ENCODE measurements at places on chromosomes 7 and 10.
A peak's percentile ranks its signal among the peaks of the same experiment; 100 is the strongest.

- no peak for DNase-seq
Measured at GRCh38 chr10:16408379-16408778, 28.4 kb upstream of the PTER start.

DNA sequence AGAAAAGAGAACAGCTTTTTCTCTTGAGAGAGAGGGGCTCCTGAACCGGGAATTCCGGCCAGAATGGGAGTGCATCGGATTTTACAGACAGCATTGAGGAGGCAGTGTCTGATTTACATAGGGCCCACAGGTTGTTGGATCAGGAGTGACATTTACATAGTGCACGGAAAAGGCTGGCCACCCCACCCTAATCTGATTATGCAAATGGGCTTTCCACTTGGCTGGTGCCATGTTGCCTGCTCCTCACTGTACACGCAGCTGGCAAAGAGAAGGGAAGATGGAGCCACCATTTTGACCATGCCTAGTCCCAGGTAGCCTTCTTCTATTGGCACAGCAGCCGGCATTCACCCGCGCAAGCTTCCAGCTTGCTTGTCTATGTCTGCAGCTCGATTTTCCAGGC is 77.5 kb upstream of the FAM171A1 start:
- no peak for DNase-seq

GRCh38 chr7:114084472-114085312 is 165.9 kb upstream of the PPP1R3A start:
- DNase-seq: peak; percentile 75

GRCh38 chr7:118753479-118753878 is 529.0 kb downstream of the ANKRD7 start:
- no peak for DNase-seq

DNA sequence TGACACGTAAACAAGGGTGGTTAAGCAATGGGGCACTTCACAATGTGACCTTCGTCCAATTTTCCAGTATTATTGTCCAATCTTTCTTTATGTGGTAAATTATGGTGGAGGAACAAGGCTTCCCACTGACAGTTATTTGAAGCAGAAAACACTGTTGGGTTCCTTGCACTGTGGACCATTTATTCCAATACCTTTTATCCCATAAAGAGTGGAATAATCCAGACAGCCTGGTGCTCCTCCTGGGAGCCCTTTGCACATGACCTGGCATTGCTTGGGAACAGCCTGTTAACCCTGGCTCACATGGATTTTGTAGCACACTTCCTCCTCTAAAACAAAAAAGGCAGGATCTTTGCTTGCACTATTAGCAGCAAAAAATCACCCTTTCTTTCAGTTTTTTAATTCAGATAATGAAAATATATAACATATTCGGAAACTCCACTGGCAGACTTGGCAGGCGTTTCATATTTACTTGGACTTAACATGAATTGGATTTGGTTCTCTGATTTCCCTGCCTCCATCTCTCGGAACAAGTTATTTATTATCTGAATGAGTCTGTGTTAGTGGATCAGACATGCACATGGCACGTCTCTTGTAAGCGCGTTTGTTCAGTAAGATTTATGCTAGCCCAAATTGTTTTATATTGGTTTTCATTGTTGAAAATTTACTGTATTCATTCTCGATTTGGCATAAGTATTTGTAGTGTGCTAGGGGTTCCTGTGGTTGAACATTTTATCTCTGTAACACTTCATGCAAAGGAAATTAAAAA is 59.3 kb downstream of the BMPER start:
- DNase-seq: no peak

- no peak for DNase-seq
Measured at GRCh38 chr10:106502641-106503040, 661.9 kb downstream of the SORCS1 start.

- no peak for DNase-seq
Measured at GRCh38 chr7:47407821-47408674, 173.9 kb downstream of the TNS3 start.

GRCh38 chr7:44808914-44809393 is 12.5 kb downstream of the PPIA start:
- DNase-seq: no peak

DNA sequence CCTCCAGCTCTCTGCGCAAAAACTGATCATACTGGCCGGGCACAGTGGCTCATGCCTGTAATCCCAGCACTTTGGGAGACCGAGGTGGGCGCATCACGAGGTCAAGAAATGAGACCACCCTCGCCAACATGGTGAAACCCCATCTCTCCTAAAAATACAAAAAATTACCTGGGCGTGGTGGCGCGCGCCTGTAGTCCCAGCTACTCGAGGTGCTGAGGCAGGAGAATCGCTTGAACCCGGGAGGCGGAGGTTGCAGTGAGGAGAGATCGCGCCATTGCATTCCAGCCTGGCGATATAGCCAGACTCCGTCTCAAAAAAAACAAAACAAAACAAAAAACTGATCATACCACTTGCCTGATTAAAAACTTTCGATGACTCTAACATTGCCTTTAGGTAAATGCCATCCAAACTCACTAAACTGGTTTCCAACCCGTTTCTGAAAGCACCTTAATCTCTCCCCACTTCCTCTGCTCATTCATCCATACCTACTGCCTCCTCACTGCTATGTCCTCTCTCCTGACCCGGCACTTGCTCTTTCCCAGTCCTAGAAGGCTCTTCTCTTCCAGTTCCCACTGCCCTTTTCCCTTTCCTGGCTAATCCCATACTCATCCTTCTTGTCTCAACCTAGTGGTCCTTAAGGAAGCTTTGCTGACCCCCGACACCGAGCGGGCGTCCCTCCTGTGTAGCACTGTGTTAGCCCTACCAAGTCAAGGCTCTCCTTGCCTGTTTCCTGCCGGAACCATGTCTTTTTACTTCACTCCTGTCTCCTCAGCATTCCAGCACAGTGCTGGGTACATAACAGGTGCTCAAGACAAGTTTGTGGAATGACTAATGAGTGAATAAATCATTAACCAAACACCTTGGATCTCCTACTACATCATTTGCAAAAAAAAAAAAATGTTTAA is 686 bp upstream of the MIOS start:
- DNase-seq: no peak

DNA sequence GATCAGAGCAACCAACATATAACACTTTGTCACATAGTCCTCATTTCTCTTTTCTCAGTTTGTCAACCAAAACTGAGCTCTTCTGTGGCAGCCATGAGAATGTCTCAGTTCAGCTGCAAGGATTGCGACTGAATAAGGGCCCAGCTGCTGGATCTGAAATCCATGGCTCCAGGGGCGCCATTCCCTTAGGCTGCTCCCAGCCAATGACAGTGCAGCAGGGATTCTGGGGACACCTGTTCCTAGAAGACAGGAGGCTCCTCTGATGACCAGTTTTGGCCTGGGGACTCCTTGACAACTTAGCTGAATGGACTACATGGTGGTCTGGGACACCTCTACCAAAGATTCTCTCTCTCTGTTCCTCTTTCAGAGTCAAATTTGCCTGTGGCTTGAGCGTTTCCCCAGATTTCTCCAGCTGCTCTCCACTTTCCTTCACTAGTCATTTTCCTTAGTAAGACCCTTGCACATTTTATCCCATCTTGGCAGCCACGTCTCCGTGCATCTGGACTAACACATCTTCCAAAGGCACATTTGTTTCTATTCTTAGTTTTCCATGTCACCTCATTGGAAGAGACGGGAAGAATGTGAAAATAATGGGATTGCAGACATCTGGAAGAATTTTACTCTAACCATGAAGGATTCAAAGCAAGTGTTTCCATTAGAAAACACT is 28.1 kb upstream of the KIF5B start:
- DNase-seq: no peak

GRCh38 chr10:20327954-20328353 is 511.7 kb downstream of the PLXDC2 start:
- DNase-seq: no peak

DNA sequence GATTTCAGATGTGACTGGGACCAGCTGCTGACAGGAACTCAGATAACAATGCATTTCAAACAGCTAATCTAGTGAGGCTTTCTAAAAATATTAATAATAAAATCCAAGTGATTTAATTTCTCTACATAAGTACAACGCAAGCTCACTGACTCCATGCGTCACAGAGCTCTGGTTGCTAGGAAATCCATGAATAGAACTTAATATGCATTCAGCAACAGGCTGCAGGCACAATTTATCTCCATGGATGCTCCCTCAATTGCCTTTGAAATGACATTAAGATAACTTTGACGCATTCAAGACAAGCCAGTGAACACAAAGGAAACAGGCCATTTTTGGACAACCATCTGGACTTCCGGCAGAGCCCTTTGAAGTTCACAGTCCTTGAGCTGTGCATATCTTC is 118.7 kb upstream of the COL1A2 start:
- DNase-seq: no peak

Measured in SJCRH30 (cell line).